EL (cell line): ENCODE measurements at places on chromosomes 1 and 21.

DNA sequence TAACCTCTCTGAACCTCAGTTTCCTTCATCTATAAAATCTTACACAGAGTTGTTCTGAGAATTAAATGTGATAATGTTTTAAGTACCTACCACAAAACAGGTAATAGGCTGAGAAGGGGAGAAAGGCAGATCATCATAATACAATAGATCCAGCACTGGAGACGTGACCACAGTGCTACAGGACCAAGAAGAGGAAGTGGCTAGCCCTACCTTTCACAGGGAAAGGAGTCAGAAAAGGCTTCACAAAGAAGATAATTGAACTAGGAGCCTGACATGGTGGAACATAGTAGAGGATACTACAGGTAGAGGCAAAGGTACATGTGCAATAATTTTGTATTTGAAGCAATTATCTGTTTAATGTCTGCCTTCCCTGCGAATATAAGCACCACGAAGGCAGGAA is 45.1 kb downstream of the ERI3 start:
- DNase-seq = no peak

DNA sequence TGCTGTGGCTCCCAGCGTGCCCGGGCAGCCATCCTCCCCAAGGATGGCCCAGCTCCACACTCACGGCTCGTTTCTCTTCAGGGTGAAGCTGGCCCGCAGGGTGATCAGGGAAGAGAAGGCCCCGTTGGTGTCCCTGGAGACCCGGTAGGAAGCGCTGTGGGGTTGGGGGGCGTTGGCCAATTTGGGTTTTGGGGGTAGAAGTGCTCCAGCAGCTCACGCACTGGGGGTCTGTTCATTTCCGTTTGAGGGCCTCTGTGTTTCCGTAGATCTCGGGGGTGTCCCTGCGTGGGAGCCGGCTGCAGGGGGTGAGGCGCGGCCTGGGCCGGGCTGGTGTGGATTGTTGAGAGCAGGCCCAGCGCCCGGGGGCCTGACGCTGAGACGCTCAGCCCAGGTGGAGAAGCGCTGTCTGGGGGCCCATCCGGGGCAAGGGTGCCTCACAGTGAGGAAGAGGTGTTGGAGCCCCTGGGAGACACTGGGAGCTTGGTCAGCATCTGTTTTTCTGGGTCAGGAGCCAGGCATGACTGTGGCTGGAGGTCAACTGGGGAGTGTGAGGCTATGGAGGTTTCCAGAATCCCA is 12.6 kb downstream of the COL6A1 start:
- DNase-seq = no peak

GRCh38 chr1:77031106-77031662 is 163.9 kb downstream of the ST6GALNAC5 start:
- peak; percentile 69 for DNase-seq

DNA sequence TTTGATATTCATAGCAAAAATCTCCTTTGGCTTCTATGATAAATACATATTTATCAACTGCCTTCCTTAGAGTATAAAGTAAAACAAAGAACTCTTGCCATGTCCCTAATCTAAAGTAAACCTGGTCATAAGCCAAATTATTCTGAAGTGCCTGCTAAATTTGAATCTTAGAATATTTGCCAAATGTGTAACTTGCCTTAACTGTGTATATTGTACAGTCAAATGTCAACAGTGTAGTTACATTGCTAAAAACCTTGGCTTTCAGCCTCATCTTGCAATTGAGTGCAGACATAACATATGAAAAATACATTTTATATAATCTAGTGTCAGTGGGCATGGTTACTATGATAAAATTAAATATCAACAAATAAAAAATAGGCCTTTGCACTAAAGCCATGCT is 583.4 kb upstream of the ADAMTS5 start:
- no peak for DNase-seq

- DNase-seq = no peak
Measured at GRCh38 chr1:199510314-199510713, 517.2 kb upstream of the NR5A2 start.
